ENCODE measurements at places on chromosomes 6 and 20. TPM values are rescaled to one million over a fixed set of nuclear protein-coding genes. Genes with fewer than 3 reads are reported as not detected.

DNA sequence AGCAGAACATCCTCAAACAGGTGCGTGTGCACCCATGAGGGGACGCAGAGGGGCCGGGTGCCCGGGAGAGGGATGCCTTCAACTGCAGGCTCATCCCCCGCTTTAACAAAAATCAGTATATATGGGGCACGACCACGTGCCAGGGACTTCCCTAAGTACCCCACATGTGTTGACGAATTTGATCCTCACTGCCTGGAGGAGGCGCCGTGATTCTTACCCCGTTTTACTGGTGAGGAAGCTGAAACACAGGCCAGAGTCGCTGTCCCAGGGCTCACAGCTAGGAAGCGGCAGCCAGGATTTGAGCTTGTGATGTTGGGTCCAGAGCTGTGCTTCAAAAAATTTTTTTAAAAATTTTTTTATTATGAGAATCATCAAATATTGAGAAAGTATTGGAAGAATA is 44.8 kb downstream of the ITPR3 start:
- DNase-seq = no peak

- DNase-seq = no peak
Measured at GRCh38 chr6:19394051-19394450, 443.1 kb upstream of the ID4 start.

GRCh38 chr20:50317609-50318008 is 127.0 kb downstream of the CEBPB start:
- no peak for DNase-seq

GRCh38 chr6:142735204-142735603 is 209.8 kb downstream of the HIVEP2 start:
- DNase-seq = peak; percentile 60

GRCh38 chr6:125865015-125865414 is 74.3 kb downstream of the NCOA7 start:
- DNase-seq = no peak

GRCh38 chr6:14927398-14927797 is 318.5 kb upstream of the JARID2 start:
- no peak for DNase-seq

DNA sequence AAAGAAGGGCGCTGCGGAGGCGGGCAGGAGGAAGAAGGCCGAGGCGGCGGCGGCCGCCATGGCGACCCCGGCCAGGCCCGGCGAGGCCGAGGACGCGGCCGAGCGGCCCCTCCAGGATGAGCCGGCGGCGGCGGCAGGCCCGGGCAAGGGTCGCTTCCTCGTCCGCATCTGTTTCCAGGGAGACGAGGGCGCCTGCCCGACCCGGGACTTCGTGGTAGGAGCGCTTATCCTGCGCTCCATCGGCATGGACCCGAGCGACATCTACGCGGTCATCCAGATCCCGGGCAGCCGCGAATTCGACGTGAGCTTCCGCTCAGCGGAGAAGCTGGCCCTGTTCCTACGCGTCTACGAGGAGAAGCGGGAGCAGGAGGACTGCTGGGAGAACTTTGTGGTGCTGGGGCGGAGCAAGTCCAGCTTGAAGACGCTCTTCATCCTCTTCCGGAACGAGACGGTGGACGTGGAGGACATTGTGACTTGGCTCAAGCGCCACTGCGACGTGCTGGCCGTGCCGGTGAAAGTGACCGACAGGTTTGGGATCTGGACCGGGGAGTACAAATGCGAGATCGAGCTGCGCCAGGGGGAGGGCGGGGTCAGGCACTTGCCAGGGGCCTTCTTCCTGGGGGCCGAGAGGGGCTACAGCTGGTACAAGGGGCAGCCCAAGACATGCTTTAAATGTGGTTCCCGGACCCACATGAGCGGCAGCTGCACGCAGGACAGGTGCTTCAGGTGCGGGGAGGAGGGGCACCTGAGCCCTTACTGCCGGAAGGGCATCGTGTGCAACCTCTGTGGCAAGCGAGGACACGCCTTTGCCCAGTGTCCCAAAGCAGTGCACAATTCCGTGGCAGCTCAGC is 780 bp downstream of the ZCCHC3 start:
- DNase-seq = peak; percentile 75

Gene NR2E1
- total RNA-seq = not detected

- DNase-seq = no peak
Measured at GRCh38 chr6:63533026-63533425, 39.3 kb upstream of the LOC128125822 start.

DNA sequence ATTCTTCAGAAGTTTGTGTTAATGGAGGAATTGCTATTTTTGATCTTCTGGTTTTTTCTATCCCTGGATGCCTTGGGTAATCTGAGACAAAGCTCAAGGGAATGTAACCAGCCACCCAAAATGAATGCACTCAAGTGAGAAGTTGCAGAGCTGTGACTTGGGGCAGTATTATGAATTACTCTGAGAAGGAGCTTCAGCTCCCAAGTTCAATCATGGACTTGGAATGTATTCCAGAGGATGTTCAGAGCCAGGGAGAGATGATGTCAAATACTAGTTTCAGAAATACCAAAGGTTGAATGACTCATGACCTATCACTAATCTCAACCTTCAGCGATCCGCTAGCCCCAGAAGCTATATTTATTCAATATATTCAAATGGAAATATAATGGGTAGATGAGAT is 375.2 kb upstream of the PLCB4 start:
- peak; percentile 45 for DNase-seq

Gene LHFPL5
- total RNA-seq = not detected

Gene DLL1
- total RNA-seq = 5.6 TPM

DNA sequence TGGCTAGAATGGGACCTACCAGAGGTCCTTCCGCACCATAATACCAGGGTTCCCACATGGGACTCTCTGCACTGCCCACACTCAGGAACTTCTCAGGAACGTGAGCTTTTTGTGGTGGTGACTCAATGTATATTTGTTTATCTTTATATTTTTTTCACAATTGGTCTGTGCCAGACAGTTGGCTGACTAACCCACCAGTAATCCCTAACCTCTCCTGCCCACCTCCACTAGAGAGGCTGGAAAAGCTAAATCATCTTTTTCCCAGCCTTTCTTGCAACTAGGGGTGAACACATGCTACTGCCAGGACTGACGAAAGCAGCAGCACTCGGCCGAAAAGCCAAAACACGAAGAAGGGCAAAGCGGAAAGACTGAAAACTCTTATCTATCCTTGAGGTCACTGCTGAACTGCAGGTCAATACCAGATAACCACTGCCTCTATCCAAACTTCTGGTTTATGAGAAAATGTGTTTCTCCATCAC is 112.9 kb downstream of the TRERF1 start:
- DNase-seq = peak; percentile 98

Gene KCNK15
- 4.1 TPM for total RNA-seq

- DNase-seq = peak; percentile 6
Measured at GRCh38 chr20:40650707-40651106, 38.3 kb downstream of the MAFB start.

GRCh38 chr6:67394254-67394653 is 1240.8 kb upstream of the ADGRB3 start:
- DNase-seq = no peak

- no peak for DNase-seq
Measured at GRCh38 chr6:166157930-166158617, 9.6 kb downstream of the TBXT start.

Gene RPS18
- total RNA-seq = 6,125 TPM

Gene HCRTR2
- total RNA-seq = not detected

- no peak for DNase-seq
Measured at GRCh38 chr20:23121751-23122320, 35.7 kb upstream of the CD93 start.

GRCh38 chr6:26241033-26241895 is 123.7 kb upstream of the BTN3A2 start:
- peak; percentile 85 for DNase-seq

GRCh38 chr20:50112512-50113419 is at the start of gene UBE2V1:
TSS of gene UBE2V1 (minus strand) at chr20:50113150. CDS start at chr20:50113128, 22 bp downstream.
- DNase-seq = peak; percentile 88

Gene BPIFA3
- total RNA-seq = not detected

GRCh38 chr6:74268815-74269599 is 573.0 kb downstream of the CD109 start:
- peak; percentile 35 for DNase-seq

- no peak for DNase-seq
Measured at GRCh38 chr6:30093951-30094661, 18.5 kb upstream of the RNF39 start.

DNA sequence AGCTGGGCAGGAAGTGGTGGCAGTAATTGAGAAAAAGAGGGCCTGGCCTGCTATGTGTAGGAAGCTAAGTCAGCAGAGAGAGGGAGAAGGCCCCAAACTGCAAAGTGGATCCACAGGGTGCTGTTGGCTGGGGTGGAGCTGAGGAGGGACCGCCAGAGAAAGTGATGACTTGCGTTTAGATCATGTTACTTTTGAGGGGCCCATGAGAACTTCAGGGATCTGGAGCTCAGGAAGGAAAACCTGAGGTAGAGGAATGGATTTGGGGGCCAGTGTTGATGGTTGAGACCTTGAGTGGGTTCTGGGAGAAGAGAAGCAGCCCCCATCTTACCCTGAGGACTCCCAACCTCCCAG is 155.5 kb downstream of the MRPL14 start:
- DNase-seq = no peak

GRCh38 chr6:159964046-159964445 is 4.8 kb upstream of the IGF2R start:
- DNase-seq = no peak

DNA sequence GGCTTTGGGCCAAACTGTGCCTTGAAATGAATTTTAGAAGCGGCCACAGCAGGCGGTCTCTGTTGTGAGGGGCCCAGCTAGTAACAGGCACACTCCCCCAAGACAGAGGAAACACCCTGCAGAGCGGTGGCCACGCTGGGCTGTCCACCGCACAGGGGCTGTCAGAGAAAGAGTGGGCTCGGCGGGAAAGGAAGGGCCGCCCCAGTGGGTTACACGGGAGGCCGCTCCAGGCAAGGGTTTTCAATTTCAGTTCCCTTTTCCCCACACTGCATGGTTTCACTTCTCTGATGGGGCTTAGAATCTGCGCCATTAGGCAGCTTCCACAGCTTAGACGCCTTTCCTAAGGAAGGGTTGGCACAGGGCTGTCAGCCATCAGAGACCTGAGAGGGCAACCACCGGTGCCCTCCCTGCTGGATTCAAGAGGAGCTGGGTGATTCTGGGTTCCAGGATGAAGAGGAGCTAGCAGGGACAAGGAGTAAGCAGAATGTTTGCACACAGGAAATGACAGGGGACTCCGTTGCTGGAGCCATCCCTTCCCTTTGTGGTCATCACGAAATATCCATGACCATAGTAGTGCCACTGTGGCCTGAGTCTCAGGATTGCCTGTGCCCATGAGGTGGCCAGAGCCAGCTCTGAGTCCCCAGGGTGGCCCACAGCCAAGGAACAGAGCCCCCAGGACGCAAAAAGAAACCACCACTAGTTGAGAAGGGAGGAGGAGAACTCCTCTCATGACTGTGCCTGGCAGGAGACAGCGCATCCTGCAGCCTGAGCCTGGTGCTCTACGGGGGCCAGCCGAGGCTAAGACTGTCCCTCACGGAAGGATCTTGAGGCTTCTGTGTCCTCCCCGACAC is 282.7 kb downstream of the NRN1 start:
- DNase-seq = no peak

DNA sequence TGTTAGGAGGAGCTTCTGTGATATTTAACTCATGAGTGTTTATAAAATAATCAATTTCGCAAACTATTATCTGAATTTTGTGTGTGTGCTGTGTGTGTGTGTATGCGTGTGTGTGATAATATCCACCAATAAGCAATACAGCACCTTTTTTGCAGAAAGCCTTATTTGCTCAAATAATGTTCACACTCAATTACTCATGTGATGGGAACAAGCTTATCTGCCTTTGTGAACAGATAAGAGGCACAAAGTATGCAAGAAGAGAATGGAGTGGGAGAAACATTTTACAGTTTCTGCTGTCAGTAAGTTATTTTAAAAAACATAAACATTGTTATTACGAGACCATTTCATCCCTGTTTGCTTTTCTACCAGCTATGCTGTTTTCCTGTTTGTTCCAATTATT is 36.7 kb upstream of the PTPRK start:
- no peak for DNase-seq

GRCh38 chr20:17012546-17013226 is 214.2 kb upstream of the PCSK2 start:
- no peak for DNase-seq

Gene GPR6
- total RNA-seq = not detected

GRCh38 chr6:43668151-43669028 is 19.2 kb downstream of the MRPS18A start:
- DNase-seq = peak; percentile 54

Gene EDN3
- total RNA-seq = not detected

Gene ENPP3
- 0.26 TPM for total RNA-seq

DNA sequence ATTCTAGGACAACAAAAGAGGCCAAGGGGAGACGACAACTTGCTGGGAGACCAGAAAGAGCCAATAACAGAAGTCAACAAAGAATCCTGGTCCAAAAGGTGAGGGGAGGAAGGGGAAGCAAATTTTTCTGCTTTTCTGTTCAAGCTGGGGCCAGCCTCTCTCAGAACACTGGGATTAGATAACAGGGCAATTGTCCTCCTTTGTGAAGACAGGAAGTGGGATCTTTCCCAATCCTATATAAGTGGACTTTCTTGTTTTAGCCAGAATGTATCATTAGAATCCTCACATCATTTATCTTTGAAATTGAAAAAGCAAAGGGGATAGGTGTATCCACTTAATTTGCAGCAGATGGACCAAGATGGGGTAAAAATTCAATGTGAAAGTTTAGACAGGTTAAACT is 101.2 kb upstream of the COL21A1 start:
- no peak for DNase-seq

DNA sequence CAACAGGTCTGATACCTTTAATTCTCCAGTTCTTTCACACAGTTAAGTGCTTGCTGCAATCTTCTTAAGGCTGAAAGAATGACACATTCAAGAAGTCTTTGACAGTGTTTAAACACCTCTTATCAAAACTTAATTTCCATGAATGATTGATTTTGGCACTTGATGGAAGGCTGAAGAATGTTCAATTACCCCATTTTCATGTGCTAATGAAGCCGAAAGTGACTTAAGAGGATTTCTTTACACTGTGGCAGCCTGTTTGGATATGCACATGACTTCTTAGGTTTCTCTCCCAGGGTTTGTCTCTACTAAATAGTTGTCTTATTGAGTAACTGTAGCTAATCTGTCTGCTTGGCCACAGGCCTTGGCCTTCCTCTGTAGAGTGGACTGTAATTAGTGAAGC is 81.1 kb upstream of the PRDM1 start:
- peak; percentile 58 for DNase-seq

Gene EYS
- total RNA-seq = not detected

Gene SF3B5
- total RNA-seq = 75.1 TPM

GRCh38 chr6:111918825-111919224 is 45.6 kb upstream of the FYN start:
- DNase-seq = peak; percentile 60

Gene BTNL2
- not detected for total RNA-seq

Gene RGS17
- total RNA-seq = 5.9 TPM

Measured in fibroblast of lung (primary cell).